Activated CD4-positive, alpha-beta T cell treated with anti-CD3 and anti-CD28 coated beads, Interleukin-2, amount 50 U/mL, for 48 hours (primary cell): ENCODE measurements at places on chromosomes 13 and 19.

DNA sequence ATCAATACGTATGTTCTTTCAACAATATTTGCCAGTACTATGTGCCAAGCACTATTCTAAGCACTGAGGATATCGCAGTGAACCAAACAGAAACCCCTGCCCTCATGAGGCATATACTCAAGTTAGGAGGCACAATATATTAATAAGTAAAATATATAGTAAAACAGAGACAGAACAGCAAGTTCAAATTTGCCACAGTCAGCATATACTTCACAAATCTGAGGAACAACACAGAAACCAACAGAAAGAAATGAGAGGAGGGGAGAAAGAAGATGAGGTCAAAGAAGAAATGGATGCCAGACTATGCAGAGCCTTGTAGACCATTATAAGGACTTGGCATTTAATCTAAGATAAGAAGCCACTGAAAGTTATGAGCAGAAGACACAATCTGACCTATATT lies 59.9 kb downstream of the KATNAL1 start:
- DNase-seq, result no peak

GRCh38 chr13:44868397-44868796 lies 120.9 kb downstream of the NUFIP1 start:
- DNase-seq, result no peak

DNA sequence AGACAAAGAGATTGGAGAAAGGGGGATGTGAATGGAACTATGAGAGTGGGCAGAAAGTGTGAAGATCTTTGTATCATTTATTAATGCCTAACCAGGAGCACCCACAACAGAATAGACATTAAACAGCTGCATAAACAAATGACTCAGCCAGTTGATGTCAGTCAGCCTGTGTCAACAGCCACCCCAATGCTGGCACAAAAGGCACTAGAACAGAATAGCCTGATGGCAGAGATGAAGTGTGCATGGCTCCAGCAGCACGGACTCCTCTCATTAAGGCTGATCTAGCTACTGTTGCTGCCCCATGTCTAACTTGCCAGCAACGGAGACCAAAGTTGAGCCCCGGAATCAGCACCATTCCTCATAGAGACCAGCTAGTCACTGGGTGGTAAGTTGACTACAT lies 7.8 kb downstream of the CPB2 start:
- DNase-seq, result no peak

GRCh38 chr19:44356383-44357111 lies at the start of gene ZNF112:
TSS of gene ZNF112 (minus strand) at chr19:44356680. CDS start at chr19:44340539, 16,141 bp downstream.
- peak; percentile 3 for DNase-seq

DNA sequence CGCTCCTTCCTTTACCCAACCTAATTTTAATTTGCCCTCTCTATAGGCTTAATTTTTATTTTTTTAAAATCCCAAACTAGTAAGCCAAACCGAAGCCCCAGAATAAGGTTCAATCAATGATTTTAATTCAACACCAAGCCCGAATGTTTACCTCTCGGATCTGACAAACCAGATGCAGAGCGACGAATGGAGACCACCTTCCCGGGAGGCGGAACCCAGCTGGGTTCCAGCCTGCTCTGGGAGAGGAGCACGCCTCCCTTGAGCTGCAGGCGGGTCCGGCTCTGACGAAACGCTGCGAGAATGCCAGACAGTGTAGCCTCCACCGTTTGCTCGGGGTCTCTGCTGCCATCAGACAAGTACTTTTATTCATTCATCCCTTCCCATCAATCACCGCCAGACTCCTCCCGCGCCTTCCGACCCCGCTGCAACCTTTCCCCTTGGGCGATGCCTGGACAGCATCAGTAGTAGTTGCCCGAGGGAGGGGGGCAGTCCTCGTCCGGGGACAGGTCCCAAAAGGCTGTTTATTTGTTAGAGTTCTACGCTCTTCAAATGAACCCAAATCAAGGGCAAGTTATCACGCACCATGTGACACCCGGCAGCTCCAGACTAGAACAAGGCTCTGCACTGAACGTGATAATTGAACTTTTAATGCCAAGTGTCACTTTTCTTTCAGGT lies 752 bp upstream of the EDNRB start:
- no peak for DNase-seq

DNA sequence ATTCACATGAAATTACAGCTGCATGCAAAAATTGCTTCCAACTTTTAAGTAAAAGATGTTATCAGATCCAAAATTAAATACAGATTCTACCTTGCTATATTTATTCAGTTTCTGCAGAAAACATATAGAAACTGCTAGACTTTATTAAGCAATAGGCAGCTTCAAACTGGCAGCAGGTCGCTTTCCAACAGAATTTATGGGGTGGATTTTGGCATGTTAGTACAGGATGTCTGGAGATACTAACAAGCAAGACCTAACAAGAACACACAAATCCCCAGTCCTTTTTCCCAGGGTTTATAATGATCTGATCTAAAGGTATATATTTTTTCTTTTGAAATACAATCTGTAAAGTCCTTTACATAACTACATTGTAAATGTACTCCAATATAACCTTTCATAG lies 27.5 kb downstream of the TBC1D4 start:
- DNase-seq, result no peak

- no peak for DNase-seq
These were observed 37.4 kb downstream of the GNG7 start for GRCh38 chr19:2665103-2665502.

- no peak for DNase-seq
These were observed 10.8 kb downstream of the DIAPH3 start for GRCh38 chr13:60152904-60153303.

DNA sequence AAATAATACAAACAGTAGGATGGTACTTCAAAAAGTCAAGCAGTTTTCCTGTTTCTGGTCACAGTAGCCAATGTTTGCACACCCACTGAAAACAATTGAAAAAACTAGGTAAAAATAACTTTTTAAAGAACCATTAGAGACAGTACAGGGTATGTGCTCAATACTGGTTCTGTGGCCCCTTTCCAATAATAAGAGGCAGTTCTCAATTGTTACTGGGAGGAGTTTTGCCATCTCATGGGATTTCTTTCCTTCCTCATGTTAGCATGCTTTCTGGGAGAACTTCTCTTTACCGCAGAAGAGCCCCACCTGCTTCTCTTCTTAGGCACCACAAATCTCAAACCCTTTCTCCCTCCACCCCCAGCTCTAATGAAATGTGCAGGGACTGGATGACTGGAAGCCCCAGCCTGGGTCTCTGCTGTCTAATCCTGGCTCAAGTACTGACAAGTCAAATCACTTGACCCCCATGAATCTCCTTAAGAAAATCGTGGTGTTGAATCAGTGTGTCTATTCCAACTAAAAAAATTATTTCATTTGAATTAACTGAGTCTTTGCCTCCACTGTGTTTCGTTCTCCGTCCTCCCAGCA lies 14.6 kb downstream of the METTL21C start:
- no peak for DNase-seq

- DNase-seq, result no peak
These were observed 134.1 kb upstream of the RNF113B start for GRCh38 chr13:98311200-98311548.

DNA sequence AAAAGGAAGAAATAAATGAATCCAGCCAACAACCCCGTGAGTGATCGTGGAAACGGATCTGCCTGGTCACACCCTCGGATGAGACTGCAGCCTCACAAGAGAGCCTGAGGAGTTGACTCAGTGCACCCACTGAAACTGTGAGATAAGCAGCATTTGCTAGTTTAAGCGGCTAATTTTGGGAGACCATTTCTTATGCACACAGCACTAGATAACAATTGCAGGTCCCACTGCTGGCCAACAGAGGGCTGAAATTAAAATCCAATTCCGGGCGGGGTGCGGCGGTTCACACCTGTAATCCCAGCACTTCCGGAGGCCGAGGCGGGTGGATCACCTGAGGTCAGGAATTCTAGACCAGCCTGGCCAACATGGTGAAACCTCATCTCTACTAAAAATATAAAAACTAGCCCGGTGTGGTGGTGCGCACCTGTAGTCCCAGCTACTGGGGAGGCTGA lies 3.6 kb downstream of the UQCR11 start:
- no peak for DNase-seq

DNA sequence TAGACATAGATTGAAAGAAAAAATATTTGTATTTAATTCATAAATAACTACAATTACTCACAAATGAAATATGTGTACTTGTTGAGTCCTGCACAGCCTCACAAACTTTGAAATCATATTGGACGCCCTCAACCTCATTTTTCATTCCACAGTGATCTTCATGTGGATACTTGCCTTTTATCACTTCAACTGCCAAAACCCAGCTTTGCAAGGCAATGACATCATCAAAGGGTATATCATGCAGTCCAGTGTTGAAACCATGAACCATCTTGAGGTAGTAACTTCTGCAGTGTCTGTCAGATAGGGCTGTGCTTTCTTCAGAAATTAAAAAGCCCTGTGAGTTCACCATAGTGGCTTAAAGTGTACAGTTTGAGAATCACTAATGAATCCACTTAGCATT lies 82.2 kb downstream of the HS6ST3 start:
- DNase-seq, result no peak
